Left ventricle myocardium inferior (tissue), 1 donor: ENCODE measurements at places on chromosomes 1 and 21. TPM values are rescaled to one million over a fixed set of nuclear protein-coding genes. Genes with fewer than 3 reads are reported as not detected.

Gene IL23R
- total RNA-seq, result not detected

Gene DIRAS3
- total RNA-seq, result 32.6 TPM

Gene MSTO1
- 13.1 TPM for total RNA-seq

Gene AXDND1
- not detected for total RNA-seq

Gene POU3F1
- total RNA-seq, result 0.11 TPM

DNA sequence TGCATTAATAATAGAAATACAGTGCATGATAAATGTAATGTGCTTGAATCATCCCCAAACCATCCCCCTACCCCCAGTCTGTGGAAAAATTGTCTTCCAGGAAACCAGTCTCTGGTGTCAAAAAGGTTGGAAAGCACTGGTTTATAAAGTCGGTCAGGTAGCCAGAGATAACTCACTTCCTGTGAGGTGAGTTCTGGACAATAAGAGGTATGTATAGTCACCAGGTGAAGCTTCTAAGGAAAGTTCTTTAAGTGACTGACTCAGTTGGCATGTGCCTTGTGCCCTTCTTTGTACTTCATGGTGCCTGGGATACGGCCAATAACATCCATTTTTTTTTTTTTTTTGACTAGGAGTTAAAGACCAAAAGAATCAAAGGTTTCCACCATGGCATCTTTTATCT, 103.7 kb downstream of the GPATCH2 start:
- no peak for DNase-seq

DNA sequence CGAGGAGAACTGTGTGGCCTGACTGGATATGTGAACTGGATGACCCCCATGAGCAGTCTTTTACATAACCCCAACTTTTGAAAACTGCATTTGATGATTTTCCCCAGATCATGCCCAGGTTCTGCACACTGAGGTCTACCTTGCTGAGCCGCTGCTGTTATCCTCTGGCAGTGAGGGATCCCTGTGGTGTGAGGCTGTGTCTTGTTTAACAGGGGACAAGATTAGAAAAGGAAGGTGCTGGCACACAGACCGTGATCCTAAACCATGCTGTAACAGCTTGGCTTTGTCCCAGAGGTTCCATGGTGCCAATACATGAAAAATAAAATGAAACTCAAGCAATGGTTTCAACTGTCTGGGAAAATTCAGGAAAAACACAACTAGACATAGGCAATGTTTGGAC, 134.2 kb downstream of the ZZZ3 start:
- DNase-seq, result no peak

DNA sequence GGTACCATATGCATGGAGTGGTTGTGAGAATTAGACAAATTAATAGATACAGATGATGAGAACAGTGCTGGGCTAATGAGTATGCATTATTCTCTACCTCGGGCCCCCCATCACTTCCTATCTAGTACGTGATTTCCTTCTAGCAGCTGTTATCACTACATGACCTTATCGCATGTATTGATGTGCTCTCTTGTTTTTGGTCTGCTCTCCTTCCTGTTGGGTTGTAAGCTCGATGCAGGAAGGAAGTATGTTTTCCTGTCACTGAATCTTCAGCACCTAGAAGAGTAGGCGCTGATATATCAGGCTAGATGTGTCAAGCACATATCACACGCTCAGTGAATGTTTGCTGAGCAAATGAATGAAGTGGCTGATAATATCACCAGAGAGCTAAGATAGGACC, 43.9 kb upstream of the IFNAR2 start:
- DNase-seq, result no peak

DNA sequence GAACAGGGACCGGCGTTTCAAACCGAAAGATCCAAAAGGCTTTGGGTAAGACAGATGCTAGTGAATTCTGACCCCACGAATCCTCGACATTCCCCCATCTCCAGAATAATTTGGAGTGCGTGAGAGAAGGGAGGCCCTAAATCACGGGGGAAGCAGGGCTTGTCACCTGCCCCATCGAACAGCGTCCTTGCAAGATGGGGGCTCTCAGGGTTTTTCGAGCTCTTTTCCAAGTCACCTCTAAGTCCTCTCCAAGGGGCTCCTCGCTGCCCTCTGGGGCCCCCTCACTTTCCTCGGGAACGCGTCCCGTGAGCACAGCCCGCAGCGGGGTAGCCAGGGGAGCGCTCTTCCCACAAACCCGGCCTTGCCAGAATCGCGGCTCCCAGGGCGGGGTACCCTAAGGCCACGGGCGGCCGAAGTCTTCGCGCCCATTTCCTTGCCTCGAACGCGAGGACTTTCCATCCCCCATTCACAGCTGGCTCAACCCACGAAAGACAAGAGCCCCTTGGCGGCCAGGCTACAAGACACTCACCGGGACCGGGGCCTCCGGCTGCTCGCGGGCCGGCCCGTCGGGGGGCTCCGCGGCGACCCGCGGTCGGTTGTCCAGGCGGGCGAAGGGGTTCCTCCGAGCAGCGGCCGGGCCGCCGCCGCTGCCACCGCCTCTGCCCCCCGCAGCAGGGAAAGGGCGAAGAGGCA, 546 bp downstream of the DONSON start:
- no peak for DNase-seq

DNA sequence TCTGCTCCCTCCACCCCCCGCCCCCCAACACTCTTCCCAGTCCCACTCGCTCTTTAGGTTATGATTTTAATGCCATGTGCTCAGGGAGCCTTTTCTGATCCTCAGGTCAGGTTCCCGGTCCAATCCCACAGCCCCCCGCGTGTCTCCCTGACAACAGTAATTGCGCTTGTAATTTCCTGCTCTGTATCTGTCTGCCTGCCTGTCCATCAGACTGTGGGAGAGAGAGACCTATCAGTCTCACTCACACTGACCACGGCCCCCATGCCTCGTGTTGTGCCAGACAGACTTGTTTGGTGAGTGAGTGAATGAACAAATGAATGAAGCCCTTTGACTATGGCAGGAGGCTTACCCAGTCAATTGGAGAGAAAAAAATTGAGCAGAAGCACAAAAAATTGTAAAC, 50.8 kb upstream of the ECE1 start:
- no peak for DNase-seq

GRCh38 chr1:209199822-209200221, 383.7 kb upstream of the CAMK1G start:
- DNase-seq, result no peak

DNA sequence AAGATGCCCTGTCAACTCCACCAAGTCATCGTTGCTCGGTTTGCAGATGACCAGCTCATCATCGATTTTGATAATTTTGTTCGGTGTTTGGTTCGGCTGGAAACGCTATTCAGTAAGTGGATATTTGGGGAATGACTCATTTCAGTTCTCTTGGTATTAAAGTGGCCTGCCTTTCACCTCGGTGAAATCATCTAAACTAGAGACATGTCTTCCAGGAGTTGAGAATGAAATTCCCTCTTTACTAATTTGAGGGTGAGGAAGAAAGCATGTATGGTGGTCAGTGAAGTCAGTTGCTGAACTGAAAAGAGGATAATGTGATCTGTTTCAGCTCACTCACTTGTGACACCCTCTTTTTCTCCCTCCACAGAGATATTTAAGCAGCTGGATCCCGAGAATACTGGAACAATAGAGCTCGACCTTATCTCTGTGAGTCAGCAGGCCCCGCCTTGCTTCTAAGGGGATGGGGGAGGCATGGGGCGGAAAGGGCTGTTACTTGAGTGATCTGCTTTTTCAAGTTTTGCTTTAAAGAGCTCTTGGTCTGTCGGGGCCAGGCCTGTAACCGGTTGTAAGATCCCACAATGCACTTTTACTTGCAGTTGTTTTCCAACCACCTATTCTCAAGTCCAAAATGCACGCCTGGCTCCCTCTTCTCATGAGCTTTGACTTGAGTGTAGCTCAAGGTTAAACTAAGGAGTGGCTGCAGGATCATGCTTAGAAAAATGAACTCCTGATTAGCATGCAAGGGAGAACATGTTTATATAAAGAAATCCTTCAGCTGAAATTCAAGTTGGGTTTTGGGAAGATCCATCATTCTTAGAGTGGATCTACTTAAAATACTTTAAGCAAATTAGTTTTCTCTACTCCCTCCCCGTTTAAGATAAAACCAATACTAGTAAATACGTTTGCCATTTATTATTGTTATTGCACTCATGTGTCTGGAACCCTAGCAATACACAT, 59.8 kb downstream of the CAPN2 start:
- DNase-seq, result peak; percentile 70

Gene KCNJ9
- total RNA-seq, result 0.05 TPM

DNA sequence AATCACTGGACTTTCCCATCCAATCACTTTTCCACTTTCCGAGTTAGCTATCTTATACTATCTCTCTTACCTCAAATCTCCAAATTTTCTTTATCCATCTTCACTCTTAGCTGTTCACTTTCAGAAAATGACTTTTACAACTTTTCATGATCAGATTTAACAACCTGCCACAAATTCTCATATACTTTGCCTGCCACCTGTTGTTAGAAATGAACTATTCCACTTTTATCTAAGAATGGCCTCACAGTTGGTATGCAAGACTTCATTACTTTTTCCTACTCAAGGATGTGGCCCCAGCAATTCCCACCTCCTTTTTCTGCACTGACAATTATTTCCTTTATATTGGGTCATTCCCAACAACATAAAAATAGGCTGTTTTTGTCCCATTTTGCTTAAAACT, 93.6 kb upstream of the DEPDC1 start:
- no peak for DNase-seq

GRCh38 chr1:37096523-37096922, 62.2 kb upstream of the GRIK3 start:
- no peak for DNase-seq

DNA sequence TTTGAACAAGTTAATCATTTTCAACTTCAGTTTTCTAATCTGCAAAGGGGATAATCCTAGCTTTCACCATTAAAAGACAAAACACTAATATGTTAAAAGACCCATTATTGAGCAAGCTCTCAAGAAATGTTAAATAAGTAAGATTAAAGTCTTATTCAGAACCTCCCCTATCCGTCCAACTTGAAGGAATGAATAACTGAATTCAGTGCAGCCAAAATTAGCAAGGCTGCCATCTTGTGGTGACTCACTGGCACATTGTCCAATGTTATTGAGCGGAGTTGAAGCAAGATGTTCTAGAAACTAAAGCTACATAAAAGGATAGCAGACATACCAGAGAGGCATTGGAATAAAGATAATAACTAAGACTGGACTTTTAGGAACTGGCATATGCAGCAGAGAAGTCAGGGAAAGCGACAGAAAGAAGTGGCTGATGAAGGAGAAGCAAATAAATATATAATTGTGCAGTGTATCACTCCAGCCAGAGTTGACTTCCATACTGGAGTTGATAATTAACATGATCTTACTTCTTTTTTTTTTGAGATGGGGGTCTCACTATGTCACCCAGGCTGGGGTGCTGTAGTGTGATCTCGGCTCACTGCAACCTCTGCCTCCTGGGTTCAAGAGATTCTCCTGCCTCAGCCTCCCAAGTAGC, 8.2 kb upstream of the CAP1 start:
- no peak for DNase-seq

- no peak for DNase-seq
These were observed 95.5 kb upstream of the DPT start for GRCh38 chr1:168824418-168825065.

Gene CIART
- total RNA-seq, result 8.7 TPM

GRCh38 chr1:227910511-227911153, 37.1 kb downstream of the WNT9A start:
- no peak for DNase-seq

DNA sequence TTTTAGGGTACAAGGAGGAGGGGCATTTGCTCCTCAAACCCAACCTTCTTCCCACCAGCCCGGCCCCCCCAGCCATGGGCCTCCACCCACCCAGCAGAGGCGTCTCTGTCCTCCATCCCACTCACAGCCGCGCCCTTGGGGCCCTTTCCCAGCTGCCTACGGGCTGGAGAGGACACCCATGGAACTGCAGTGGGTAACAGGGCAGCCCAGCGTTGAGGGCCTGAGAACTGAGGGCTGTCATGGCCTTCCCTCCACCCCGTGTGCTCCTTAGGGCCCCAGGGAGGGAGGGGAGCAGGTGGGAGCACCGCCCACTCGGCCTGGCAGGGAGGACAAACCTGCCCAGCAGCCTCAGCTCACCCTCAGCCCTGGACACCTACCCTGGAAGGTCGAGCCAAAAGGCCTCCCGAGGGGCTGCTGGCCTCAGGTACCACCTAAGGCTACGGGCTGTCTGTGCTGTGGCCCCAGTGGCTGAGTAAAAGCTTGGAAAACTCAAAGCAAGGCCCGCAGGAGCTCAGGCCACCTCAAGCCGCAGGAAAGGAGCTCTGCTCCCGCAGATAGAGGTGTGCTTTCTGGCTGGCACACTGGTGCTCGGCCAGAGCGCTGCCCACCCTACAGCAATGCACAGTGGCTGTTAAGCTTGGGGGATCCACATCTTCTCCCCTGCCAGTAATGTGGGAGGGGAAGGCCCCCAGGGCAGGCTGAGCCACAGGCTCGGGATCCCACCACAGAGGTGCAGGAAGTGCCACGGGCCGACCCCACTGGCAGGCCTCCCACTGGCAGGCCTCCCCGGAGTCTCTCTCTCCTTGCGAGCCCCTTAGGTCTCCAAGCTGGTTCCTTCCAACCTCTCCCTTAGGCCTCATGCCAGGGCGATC, 2.2 kb upstream of the ARHGEF16 start:
- no peak for DNase-seq

GRCh38 chr1:5647234-5647633, 345.0 kb downstream of the NPHP4 start:
- no peak for DNase-seq

- no peak for DNase-seq
These were observed 42.2 kb upstream of the WNT4 start for GRCh38 chr1:22184892-22185612.

DNA sequence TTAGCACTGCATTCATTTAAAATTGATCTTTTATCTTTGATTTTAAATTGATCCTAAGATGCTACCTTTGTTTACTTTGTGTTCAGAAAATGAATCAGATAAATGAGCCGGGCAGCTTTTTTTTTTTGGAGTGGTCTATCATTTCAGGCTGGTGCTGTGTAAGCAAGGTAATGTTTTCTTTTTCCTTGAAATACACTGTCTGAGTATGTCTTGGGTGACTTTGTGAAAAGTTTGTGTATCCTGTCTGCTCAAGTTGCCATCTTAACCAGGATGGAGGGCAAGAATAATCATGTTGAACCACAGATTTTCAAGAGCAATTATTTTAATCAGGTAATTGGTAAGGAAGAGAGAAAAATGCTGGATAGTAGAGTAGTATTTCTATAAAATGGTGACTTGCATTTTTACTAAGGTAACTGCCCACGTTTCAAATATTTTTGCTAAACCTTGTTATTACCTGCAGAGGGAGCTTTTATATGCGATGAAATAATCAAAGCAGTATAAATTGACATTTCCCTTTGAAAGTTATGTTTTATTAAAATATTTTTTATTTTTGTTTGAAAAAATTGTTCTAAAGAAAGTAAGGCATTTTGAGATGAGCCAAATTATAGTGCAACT, 11.1 kb downstream of the ADGRL2 start:
- DNase-seq, result no peak

- no peak for DNase-seq
These were observed 48.2 kb downstream of the ARHGEF10L start for GRCh38 chr1:17587693-17588047.

Gene VSIG8
- total RNA-seq, result not detected

Gene TDRD5
- not detected for total RNA-seq
